Endodermal cell (in vitro differentiated cells): ENCODE measurements at places on chromosomes 7 and 10.

DNA sequence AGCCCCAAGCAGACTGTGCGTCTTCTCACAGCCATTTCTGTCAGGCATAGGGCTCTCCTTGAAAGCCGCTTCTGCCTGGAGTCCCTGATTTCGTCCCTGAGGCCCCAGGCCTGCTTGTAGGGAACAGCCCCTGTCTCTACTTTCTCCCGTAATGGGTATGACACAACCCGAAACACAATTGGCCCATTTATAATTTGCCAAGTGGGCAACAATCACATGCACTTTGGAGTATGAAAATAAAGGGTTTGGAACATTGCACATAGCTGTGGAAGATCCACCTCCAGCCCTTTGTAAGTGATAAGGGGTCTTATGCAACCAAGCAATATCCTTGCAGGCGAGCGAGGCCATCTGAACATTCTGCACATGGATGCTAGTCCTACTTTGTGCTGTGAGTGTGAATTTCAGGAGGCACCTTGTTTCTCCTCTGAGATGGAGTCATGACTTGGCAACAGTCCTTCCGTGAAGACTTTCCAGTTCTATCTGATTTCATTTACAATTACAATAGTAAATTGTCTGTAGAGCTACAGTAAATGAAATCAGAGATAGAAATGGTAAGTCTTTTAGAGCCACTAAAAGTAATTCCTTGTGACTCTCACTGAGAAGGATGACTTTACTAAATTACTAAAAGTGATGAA lies 141.5 kb downstream of the CUBN start:
- DNase-seq, result peak; percentile 24

- no peak for DNase-seq
Observed at GRCh38 chr7:157877298-157878090, 540.7 kb downstream of the DNAJB6 start.

GRCh38 chr7:133887459-133887858 lies 239.7 kb upstream of the LRGUK start:
- DNase-seq, result no peak

DNA sequence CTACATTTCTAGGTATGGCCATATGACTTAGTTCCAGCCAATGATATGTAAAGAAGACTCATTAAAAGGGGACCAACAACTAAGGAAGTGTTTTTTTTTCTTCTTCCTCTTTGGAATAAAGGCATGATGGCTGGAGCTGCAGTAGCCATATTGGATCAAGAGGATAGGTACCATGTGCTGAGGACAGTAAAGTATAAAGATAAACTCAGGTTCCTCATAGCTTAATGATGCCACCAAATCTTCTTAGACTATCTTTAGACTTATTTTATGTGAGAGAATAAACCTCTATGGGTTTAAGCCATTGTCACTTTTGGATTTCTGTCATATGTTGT lies 85.3 kb downstream of the ANLN start:
- DNase-seq, result no peak

DNA sequence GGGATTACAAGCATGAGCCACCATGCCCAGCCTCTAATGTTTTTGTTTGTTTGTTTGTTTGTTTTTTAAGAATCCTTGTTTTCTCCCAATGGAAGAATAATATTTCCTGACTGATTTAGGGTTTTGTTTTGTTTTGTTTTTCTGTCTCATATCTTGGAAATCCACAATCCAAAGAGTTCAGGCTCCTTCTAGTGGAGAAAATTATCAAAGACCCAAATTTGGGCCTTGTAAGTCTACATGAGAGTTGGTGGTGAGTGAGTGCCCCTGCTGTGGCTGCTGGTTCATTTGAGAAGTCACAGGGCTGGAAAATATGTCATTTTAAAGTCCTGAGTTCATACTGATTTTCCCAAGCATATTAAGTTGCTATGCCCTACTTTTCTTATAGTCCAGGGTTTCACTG lies 33.5 kb upstream of the KLHL7 start:
- no peak for DNase-seq

DNA sequence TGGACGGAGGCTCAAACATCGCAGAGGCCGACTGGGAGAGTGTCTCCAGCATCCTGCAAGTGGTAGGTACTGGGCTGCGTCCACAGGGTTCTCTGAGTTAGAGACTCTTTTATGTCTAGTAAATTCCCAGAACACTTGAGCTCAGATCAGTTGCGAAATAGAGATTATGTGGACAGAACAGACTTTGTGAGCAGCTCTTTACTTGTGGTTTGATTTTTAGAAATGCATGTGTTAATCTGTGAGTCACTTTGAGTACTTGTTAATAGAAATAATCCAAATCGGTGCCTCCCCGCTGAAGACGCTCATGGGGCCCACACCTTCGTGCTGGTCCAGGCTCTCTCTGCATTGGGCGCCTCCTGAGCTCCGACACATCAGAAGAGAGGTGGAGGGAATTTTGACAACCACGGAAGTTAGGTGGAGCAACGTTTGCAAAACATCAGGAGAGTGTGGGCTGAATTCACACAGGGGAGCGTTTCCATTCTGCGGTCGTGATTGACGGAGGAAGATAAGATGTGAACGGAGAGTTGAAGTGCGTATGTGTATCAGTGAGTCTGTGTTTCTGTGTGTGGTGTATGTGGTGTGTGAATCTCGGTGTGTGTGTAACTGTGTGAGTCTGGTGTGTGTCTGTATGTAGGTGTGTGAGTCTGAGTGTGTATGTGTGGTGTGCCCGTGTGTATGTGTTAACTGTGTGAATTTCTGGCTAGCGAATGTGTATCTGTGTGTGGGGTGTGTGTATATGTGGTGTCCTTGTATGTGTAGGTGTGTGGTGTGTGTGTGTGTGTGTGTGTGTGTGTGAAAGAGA lies 32.1 kb downstream of the PFKP start:
- DNase-seq, result no peak

DNA sequence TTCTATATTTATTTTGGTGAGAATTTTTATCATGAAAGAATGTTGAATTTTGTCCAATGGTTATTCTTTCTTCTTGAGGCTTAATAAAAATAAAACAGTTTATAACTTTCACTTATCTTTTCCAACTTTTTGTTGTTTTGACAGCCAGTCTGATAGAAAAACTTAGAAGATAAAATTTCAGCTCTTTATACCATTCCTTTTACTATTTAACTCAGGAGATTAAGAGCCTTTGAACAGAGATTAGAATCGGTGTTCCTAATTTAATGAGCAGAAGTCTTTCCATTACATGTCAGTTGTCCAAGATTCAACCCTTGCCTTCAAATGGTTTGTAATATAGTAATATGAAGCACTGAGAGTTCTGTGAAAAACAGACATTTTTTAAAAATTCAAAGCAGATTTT lies 97.8 kb upstream of the SEC61G start:
- DNase-seq, result no peak

DNA sequence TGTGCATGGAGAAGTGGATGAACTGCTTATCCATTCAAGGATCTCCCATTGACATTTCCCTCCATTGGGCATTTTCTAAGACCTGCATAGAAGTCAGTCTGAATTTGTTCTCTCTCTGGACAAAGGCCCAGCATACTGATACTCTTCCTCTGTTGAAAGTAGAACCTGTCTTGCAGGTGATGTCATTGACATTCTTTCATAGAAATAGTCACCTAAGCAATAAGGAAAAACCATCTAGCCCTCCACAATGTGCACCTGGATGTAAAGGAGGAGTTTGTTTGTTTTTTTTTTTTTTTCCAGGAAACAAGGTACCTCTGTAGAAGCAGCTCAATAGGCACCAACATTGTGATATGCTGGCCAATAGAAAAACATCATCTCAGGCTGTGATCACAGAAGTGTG lies 150.4 kb downstream of the DPY19L1 start:
- no peak for DNase-seq

- no peak for DNase-seq
Observed at GRCh38 chr7:140039896-140040295, 22.9 kb downstream of the PARP12 start.

DNA sequence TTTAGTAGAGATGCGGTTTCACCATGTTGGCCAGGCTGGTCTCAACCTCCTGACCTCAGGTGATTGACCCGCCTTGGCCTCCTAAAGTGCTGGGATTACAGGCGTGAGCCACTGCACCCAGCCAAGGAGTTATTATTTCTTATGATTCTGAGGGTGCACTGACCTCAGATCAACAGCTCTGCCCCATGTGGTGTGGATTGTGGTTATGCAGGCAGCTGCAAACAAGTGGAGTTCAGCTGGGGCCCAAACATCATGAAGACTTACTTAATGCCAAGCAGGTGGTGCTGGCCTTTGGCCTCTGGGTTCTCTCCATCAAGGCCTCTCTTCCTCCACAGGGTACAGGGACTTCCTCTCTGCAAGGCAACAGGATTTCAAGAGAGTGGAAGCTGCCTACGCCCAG lies 45.1 kb upstream of the OPTN start:
- DNase-seq, result peak; percentile 43

DNA sequence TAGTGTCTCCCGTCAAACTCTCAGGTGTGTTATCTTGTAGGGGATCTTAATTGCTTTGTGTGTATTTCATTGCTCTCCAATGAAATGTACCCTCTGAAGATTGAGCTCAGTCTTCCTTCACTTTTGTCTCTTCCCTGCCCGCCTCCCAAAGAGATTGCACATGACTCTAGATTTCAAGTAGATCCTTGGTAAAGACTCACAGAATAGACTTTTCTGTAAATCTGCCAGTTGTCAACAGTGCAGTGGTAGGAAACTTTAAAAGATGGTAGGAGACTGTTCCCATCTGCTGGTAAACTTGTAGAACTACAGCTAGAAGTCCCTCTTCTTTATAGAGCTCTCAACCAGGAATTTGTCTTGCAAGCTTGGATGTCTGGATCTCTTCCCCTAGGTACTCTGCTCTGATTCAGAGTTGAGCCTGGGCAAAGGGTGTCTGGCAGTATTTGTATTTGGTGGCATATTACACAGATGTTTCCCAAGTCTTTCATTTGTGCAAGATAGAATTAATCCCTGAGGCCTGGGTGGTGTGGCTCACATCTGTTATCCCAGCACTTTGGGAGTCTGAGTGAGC lies 9.6 kb downstream of the CCL26 start:
- DNase-seq, result no peak

DNA sequence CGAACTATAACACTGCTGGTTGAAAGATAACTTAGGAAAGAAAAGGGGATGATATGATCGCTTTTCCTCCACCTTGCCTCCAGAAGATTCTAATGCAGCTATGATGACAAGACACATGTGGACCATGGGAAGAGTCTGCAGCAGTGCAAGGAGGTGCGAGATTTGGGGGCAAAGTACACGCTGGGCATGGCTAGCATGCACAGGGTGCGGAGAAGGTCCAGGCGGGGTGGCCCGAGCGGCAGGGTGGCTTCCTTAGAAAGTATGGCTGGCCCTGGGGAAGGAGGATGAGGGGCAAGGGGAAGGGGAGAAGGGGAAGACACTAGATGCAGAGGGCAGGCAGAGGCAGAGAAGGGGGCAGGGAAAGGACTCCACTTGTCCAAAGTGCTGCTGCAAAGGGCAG lies 15.6 kb downstream of the ATXN7L1 start:
- no peak for DNase-seq

DNA sequence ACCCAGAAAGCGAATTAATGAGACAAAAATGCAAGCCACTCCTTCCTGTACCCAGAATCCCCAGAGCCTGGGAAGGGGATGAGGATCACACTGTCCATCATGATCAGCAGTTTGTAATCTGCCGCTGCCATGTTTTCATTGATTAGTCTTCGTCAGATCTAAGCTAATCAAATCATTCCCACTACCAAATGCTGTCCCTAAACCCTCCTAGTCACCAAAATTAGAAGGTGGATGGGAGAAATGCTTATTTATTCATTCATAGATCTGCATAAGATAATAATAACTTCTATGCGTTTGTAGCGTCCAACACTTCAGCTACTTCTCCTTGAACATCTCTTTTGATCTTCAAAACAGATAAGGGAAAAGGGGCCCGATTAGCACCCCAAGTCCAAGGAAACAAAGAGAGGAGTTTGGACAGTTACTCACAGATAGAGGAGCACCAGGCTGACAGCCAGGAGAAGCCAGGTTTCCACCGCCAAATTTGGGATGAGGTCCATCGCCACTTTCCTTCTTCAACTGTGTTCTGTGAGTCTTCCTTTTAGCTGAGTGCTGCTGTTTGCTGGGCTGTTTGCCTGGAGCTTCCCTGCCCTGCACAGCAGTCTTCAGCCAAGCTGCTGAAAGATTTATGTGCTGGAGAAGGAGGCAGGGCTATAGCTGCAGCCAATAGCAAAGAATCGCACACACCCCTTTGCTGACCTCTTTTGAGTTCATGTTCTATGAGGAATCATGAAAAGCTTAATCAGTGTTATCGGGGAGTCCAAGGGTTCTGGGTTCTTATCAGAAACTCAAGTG lies at the start of gene CYP3A5:
Gene CYP3A5 (minus strand): TSS at position 597 of the 792 bp plus-strand sequence. CDS start 100 bp downstream, at position 497.
- DNase-seq, result no peak

DNA sequence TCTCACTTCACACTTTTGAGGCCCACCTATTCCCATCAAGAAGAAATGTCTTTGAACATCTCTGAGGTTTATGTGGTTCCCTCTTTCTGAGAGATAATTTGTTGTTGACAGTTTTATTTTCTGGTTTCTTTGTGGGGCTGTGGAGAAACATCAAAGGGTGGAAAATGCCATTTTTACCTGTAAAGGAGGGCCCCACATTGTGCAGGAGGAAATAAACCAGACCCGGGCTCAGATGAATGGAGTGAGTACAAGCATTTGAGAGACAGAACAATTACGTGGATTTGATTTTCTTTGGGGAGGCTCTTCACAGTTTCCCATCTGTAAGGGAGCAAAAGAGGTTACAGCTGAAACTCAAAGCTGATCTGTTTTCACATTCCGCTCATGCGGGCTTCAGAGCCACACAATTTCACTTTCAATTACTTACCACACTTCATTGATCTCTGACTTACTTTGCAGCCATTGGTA lies 29.8 kb downstream of the ITPRIP start:
- no peak for DNase-seq

DNA sequence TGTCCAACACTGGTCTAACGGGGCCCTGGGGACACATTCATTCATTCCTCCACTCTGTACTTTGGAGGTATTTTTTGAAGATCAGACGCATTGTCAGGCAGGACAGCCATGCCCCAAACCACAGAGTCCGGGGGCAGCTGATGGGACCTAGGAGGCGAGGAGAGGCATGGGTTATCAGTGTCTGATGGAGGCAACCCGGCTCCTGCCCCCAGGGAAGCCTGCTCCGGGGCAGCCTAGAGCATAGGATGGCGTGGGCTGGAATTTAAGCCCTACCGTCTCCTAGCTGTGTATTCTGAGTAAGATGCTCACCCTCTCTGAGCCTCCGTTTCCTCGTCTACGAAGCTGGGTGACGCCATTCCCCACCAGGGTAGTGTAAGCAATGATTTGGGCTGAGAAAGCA lies 55.4 kb upstream of the ELN start:
- DNase-seq, result no peak

DNA sequence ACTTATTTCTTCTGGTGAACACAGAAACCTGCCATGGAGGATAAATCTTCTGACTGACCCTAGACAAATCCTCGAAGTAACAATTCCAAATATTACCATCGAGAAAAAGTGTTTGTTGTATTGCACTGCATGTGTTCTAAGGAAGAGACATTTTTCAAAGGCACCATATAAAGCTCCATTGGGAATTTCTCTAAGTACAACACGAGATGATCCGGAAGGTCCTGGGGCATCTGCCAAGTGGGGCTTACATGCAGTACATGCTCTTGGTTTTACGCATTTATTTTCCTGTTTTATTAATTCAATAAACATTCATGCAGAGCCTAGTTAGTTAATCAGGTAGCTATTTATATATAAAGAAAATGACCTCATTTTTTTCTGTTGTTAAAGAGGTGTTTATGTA lies 692.0 kb upstream of the IGFBP3 start:
- DNase-seq, result no peak
